Head of caudate nucleus (tissue), 42 donors: ENCODE measurements at places on chromosomes 2 and 18.

GRCh38 chr18:66211749-66212148 is 392.1 kb downstream of the CDH19 start:
- DNase-seq = no peak

DNA sequence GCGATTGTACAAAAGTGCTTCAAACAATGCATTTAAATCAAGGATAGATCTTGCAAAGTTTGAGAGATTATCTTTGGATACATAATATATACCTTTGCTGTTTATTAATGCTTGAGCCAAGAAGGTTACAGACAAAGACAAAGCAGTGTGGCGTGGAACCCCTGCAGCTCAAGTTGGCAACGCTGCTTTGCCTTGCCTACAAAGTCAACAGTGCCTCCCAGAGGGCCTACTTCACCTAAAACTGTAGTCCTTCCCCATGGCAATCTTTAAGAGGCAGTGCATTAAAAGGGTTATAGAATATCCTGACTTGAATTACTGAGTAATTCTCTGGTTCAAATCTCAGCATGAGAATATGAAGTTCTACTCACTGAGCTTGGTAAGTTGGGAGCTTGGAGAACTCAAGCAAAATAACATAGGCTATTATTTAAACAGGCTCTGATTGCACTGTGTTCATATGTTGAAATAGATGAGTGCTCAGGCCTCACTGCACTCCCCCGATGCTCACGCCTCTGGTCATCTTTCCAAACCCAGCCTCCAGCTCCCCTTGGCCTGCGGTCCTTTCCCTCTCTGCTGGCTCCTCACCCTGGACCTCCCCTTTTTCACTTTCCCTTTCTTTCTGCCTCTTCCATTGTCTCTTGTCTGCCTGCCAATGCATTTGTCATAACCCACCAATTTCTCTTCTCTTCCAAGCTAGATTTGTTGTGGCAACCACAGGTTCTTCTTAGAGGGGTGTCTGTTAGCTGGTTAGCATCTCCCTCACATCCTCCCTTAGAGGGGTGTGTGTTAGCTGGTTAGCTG is 96.5 kb downstream of the MYT1L start:
- DNase-seq = no peak

DNA sequence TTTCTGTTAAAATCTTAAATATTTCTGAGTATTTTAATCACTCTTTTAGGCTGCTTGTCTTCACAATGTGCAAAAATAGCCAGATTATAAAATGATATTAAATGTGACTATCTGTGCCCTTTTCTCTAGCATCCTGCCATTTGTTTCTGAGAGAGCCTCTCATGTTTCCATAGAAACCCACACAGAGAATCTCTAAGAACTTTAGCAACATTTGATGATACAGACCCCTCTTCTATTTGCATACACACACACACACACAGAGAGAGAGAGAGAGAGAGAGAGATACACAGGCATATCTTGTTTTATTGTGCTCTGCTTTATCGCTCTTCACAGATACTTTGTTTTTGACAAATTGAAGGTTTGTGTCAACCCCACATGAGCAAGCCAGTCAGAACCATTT is 134.5 kb upstream of the DDX18 start:
- DNase-seq = no peak

- no peak for DNase-seq
Observed at GRCh38 chr2:42829671-42830440, 37.5 kb upstream of the HAAO start.

- no peak for DNase-seq
Observed at GRCh38 chr2:71793926-71794325, 340.6 kb downstream of the DYSF start.

DNA sequence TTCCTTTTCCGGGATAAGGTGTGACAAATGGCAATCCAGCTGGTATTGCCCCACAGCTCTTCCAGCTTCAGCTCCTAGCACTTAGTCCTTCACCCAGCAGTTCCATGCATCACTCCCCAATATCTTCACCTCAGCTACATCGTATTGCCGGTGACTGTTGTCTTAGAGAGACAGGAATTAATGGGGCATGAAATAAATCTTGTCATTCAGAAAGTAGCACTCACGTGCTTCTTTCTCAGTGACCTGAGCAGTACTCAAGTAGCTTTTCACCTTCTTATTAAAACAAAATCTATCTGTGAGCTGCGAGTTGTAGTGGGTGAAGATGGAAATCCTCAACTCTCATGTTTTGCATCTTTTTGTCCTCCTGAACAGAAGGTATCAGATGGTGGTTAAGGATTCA is 72.8 kb downstream of the PTH2R start:
- DNase-seq = no peak

GRCh38 chr2:205807758-205808157 is 125.5 kb downstream of the NRP2 start:
- no peak for DNase-seq
